ENCODE measurements at places on chromosomes 1 and 21.

DNA sequence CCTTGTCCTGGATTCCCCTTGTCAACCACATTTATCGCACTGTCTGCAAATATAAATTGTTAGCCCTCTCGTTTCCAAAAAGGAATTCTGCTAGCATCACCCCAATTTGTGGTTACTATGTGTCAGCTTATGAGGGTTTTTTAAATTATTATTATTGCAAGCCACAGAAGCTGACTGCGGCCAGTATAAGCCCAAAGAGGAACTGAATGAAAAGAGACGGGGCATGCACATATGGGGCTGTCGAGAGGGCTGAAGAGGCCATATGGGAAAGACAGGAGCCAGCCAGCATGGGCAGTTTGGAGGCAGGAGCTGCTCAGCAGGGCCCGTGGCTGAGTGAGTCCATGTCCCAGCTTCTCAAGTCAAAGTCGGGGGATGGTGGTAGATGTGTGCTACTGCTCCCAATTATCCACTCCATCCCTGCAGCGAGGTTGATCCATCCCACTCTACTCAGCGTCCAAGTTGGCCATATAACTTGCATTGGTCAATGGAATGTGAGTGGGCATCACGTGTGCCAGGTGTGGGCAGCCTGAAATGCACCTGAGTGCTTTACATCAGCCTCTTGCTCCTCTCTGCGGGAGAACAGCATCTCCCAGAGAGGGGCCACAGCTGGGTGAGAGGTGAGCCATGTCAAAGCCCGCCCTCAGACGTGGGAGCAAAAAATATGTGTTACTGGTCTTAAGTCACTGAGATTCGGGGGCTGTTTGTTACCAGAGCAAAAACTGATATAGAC lies 37.6 kb upstream of the LDLRAP1 start:
- DNase-seq: peak; percentile 71

DNA sequence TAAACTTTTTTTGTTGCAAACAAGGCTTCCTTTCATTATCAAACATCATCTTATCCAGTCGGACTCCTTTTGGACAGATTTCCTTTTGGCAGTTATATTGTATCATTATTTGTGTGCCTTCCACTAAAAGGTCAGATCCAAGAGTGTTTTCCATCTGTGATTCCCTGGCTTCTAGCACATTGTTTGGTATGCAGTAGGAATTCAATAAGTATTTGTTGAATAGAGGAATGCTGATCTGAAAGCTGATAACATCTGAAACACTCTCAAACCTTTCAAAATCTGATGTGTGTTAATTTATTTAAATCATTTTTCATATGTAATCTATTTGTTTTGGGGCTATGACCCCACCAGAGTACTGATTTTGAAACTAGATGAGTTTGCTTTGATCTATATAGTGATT lies 39.0 kb downstream of the NDC1 start:
- DNase-seq: peak; percentile 28

- no peak for DNase-seq
Measured at GRCh38 chr1:61120246-61120840, 38.0 kb downstream of the NFIA start.

DNA sequence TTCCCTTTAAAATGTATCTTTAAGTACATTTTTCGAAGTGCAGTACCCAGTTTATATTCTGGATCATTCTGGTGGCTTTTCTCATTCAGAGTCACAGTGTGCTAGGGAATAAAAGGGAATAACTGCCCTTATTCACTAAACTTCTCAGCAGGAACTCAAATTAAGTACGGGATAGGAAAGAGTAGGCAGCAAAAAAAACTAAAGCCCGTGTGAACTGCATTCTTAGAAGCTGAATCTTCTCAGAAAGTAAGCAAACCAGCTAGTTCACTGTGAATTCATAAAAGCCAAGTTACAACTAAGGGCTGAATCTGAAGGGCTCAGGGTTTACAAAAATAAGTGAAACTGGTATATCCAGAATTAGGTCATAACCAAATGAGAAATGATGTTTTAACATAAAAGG lies 22.0 kb downstream of the PRPF38A start:
- peak; percentile 11 for DNase-seq

DNA sequence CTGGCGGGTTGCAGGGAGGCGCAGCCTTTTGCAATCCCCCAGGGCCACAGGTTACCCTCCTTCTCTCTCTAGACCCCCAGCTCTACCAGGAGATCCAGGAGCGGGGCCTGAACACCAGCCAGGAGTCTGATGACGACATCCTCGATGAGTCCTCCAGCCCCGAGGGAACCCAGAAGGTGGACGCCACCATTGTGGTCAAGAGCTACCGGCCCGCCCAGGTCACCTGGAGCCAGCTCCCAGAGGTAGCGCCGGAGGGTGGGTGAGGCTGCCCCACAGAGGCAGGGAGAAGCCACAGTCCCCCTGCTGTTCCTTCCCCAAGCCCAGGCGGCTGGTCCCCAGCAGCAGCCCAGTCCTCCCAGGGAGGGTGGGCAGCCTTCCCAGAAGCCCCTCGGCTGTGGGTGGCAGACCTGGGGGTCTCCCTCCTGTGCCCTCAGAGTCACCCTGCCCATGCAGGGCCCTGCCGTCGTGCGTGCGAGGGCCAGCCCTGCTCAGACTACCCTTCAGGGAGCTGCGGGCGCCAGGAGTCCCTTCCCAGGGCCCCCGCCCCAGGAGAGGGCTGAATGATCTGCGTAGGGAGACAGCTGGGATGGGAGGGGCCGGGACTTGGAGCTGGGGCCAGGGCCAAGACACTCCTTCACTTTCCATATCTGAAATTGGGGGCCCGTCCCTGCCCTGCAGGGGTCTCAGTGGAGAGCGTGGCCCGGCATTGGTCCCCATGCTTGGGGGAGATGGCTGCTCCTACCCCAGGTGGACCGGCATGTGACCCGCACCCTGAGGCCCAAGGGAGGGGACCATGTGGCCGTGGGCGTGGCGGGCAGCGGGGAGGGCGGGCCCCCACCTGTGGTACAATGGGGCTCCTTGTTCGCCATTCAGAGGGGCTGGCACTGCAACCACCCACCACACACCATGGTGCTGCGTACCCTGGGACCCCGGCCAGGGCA lies 12.9 kb downstream of the ARHGEF16 start:
- DNase-seq: no peak

GRCh38 chr1:205493241-205494085 lies 11.0 kb upstream of the CDK18 start:
- DNase-seq: peak; percentile 61

- DNase-seq: peak; percentile 39
Measured at GRCh38 chr1:151060657-151061421, 642 bp downstream of the MLLT11 start.

GRCh38 chr21:14744368-14744767 lies 198.3 kb upstream of the SAMSN1 start:
- no peak for DNase-seq

All from fibroblast of skin of right biceps (primary cell).